CD8-positive, alpha-beta memory T cell (primary cell): ENCODE measurements at places on chromosomes 2 and 18.

DNA sequence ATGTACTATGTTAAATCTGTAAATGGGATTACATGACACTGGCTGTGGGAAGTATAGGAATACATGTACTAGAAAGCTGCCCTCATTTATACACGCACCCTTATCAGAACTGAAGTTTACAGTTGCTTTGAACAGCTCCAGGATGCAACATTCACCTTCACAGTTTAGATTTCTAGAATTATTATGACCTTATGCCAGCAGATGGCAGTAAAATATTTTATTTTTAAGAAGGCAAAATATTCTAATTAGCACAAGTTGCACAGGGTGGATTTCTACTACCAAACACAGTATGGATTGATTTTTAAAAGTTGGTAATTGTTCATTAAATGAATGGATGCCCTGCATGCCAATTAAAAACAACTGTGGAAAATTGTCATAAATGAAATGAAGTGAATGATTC is 670.4 kb downstream of the KCNJ3 start:
- DNase-seq: no peak

GRCh38 chr2:158189526-158189925 is 87.8 kb downstream of the UPP2 start:
- no peak for DNase-seq

GRCh38 chr2:226761195-226761583 is 38.4 kb downstream of the IRS1 start:
- DNase-seq: no peak

DNA sequence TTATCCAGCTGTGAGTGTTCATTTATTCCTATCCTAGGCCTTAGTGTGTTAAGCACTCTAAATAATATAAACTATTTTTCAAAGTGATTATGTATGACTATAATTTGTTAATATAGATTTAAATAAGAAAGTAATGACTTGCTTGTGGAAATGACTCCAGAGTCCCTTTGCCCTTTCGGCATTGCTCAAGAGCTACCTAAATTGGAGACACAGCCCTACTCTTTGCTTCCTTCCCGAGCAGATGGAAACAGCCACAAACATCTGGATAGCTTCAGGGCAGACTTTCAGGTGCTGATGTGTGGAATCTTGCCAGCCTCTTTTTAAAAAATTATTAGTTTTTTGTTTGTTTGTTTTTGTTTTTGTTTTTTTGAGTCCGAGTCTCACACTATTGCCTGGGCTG is 44.0 kb downstream of the SUMO1 start:
- DNase-seq: no peak

GRCh38 chr18:38307914-38308313 is 742.3 kb upstream of the CELF4 start:
- DNase-seq: no peak

- no peak for DNase-seq
Measured at GRCh38 chr2:240991378-240992263, 6.8 kb upstream of the SNED1 start.

GRCh38 chr2:75310876-75311275 is 111.6 kb upstream of the TACR1 start:
- DNase-seq: no peak

GRCh38 chr2:158973116-158973956 is 4.9 kb downstream of the TANC1 start:
- no peak for DNase-seq

DNA sequence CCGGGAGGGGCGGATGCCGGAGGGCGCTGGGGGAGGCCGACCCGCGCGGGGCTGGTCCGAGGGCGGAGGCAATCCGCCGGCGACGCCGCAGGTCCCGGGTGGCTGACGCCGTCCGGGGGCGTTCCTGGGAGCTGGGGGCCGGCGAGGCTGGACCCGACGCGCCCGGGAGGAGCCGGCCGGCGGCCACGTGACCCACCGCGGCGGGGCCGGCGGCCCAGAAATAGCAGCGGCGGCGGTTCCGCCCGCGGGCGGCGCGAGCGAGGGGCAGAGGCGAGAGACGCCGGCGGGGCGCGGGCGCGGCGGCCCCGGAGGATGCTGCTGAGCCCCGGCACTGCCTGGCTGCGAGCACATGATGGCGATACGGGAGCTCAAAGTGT is at the start of gene RAB31:
TSS of gene RAB31 (plus strand) at position 245 of the 377 bp plus-strand sequence. CDS start at position 350, 105 bp downstream.
- DNase-seq: no peak

DNA sequence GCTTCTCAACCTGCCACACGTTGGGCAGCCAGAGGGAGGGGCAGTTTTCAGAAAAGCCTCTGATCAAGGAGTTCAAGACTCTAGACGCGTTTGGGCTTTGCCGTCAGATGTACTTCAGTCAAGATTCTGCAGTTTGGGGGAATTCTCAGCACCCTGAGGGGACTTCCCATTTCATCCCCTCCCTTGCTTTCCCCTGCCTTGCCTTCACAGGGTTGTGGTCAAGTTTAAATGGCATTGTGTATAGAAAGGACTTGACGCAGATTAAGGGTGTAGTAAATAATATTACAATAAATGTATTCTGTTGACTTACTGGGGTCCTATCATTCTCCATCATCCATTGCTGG is 198.3 kb upstream of the NABP1 start:
- DNase-seq: no peak

GRCh38 chr2:11482473-11483035 is 16.6 kb upstream of the E2F6 start:
- DNase-seq: no peak

- DNase-seq: no peak
Measured at GRCh38 chr18:79515331-79515730, 119.6 kb downstream of the NFATC1 start.

DNA sequence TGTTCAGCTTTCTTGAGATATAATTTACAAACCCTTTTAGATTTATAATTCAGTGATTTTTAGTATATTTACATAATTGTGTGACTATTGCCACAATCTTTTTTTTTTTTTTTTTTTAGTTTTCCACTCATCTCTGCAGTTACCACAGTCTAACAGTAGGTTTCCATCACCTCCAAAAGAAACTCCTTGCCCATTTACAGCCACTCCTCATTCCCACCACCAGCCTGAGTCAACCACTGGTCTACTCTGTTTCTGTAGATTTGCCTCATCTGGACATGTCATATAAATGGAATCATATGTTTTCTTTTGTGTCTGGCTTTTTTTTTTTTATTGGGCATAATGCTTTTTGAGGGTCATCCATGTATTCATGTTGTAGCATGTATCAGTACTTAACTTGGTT is 16.1 kb downstream of the MTX2 start:
- no peak for DNase-seq
